ENCODE measurements at places on chromosomes 3 and 15.

GRCh38 chr3:126580746-126581145 is 22.0 kb upstream of the C3orf22 start:
- DNase-seq = no peak

GRCh38 chr15:60479361-60480110 is 594 bp upstream of the ICE2 start:
- no peak for DNase-seq

DNA sequence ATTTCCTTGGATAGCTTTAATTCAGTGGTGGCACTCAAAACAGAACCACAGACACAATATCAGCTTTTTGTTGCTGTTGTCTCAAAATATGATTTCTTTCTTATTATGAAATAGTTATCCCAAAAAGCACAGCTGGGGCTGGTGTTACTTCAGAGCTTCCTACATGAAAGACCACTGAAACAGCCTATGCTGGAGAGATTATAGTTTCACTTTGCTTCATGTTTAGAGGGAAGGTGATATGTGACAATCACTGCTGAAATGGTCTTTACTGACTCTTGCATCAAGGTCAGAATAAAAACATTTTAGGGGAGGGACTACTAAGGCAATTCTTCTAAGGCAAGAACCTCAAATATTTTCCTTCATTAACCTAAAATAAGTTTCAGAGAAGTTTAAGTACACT is 190.7 kb downstream of the TNIK start:
- no peak for DNase-seq

DNA sequence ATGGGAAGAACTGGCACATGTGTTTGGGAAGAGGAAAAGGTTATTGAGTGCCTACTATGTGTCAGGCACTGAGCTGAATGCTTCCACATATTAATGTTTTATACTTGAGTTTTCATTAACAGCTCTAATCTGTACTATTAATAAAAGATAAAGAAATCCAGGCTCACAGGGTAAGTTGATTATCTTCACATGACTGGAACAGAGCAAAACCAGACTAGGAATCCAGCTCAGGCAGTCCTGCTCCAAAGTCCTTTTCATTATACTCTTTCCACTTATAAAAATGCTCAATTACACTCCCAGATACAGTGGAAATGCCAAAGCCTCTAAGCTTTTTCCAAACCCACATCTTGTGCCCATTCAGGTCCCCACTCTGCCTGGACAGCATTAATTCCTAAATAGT is 97.6 kb downstream of the TNIK start:
- no peak for DNase-seq

DNA sequence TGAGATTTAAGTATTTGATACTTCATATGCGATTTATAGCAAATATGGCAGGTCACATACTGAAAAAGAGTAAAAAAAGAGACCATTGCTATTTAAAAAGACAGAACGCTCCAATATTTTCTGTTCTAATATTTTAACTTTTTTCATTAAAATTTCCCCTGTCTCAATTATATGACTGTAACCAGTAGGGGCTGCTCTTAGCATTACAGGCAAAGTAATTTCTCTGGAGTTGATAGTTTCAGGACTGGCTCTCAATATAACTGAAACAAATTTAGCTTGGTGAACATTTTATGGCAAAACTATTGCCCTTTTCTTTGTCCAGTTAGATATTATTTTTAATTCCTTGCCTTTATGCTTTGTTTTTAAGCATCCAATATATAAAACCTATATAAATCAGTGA is 286.3 kb upstream of the ROBO2 start:
- no peak for DNase-seq

DNA sequence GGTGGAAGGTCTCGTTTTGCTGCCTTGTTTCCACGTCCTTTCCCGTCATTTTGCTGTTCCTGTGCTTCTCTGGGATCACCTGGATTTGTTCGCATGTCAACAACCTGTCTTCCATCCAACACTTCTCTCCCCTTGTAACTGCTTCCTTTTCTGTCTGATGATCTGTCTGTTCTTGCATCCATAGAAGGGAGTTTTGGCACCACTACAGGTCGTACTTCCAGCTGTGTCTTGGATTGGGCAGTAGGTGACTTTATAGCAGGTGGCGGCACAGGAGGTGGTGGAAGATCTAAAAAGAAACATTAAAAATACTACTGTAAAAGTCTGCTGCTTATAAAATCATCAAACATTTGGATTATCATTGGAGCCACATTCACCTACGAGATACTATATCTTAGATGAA is 1161.0 kb downstream of the ROBO1 start:
- no peak for DNase-seq

DNA sequence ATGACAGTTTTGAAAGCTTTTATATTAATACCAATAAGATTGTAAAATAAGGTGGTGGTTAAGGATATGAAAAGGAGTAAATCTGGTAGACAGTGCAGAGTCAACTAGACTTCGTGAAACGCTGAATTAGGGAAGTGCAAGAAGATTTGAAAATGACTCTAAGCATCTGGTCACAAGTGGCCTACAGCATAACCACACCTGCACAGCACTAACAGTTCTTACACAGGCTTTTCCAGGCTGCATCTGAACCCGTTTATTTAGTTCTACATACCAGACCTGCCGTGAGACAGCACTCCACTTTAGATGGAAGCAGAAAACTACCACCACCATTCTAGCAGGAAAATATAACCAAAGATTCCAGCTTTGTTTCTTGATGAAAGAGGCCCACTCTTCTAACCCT is 1.9 kb downstream of the DMXL2 start:
- no peak for DNase-seq

- DNase-seq = no peak
These were observed 148.6 kb downstream of the MEIS2 start for GRCh38 chr15:36951731-36952247.

Measured in stimulated activated CD8-positive, alpha-beta memory T cell treated with anti-CD3 and anti-CD28 coated beads, Interleukin-7, amount 100 ng/mL, for 24 hours (primary cell).